ENCODE measurements at places on chromosomes 3 and 15. TPM values are rescaled to one million over a fixed set of nuclear protein-coding genes. Genes with fewer than 3 reads are reported as not detected.

DNA sequence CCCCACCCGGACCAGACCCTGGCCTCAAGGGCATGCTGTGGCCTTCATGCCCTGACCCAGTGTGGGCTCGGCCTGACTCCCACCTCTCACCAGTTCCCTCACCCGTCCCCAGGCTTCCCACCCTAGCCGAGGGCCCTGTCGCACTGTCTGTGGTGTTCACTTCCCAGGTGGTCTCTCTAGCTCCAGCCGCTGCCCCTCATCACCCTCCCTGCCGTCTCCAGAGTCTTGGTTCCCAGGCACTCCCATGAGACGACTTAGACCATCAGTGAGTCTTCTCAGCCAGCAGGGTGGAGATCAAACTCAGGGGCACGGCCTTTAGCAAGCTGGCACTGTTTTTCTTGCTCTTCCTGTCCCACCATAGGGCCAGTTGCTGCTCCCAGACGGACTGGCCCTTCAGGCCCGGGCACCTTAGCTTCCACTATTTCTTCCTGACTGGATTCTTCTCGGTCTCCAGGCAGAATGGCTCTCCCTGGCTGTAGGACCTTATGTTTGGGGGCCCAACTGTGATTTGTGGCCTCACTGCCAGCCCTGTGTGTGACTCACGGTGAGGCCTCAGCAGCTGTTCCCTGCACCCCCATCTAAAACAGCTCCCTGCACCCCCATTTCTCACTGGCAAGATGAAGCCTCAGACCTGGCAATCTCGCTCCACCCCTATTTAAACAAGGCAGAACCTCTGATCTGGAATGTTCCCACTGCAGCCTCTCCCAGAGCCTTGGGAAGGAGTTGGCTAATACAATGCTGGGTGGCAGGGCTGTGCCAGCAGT lies 9.4 kb upstream of the PCSK6 start:
- no peak for DNase-seq

- DNase-seq = no peak
Observed at GRCh38 chr15:55334997-55335396, 16.0 kb downstream of the PIGB start.

- DNase-seq = no peak
Observed at GRCh38 chr3:45985532-45986302, 9.9 kb downstream of the FYCO1 start.

DNA sequence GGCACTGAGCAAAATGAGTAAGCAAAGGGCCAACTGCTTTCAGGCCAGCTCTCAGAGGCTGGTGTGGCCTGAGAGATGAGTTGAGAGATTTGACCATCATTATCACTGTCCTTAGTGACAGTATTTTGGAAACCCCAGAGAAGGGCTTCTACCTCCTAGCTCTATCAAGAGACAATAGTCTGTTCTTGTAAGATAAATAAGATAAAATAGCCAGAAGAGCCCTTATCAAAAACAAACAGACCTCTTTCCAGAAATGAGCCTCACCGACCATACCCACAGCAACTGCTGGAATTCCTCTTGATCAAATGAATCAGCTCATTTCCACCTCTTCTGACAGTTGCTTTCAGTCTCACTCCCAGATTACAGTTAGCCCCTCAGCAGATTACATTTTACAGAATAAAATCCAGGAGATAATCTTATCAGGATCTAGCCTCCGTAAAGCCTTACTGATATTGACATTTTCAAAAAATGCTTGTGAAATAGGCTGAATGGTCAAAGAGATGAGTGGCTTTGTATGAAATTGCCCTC lies 4.5 kb downstream of the HDC start:
- DNase-seq = no peak

The PLD1 gene
- 17.0 TPM for polyA plus RNA-seq

DNA sequence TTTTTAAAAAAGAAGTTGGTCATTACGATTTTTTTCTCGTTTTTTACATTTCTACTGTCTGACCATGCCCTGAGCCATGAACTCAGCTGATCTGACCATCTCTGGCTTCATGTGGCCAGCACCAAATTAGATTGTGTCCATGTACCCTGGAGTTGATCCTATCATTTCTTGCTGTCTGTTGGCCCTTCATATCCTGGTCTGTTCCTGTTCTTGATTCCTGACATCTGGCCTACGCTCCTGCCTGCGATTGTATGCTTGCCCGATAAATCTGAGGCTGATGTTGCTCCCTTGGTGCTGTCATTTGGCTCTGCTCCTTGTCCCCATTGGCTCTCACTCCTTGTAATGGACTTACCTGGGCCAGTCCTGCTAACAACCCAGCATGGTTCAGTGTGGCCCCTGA lies 89.8 kb upstream of the IGSF10 start:
- no peak for DNase-seq

The NANOGP8 gene
- 0.09 TPM for polyA plus RNA-seq

GRCh38 chr15:51281368-51281967 lies 56.9 kb downstream of the CYP19A1 start:
- DNase-seq = peak; percentile 87

GRCh38 chr3:25502233-25502632 lies 74.2 kb downstream of the RARB start:
- no peak for DNase-seq

DNA sequence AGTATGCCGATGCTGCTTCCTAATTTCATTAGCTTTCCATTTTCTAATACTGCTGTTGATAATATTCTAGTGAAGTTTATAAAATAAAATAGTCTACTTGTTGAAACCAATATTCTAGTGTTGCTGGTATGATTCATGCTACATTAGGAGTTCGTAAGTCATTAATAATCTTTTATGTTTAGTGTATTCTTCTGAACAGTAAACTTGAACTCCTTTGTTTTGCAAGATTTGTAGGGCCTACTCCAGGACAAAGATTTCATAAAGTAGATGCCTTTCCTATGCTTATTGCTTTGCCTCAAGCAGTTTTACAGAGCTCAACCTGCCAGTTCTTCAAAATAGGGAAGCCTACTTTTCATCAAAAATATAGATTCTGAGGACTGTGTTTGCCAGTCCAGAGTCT lies 111.5 kb downstream of the RSRC1 start:
- DNase-seq = no peak

The SEMA3G gene
- polyA plus RNA-seq = 11.2 TPM

GRCh38 chr3:77325280-77325679 lies 285.4 kb downstream of the ROBO2 start:
- no peak for DNase-seq

- DNase-seq = no peak
Observed at GRCh38 chr3:72384602-72385001, 463.6 kb downstream of the SHQ1 start.

The P2RY14 gene
- polyA plus RNA-seq = 1.9 TPM

The OSBPL10 gene
- 2.2 TPM for polyA plus RNA-seq

DNA sequence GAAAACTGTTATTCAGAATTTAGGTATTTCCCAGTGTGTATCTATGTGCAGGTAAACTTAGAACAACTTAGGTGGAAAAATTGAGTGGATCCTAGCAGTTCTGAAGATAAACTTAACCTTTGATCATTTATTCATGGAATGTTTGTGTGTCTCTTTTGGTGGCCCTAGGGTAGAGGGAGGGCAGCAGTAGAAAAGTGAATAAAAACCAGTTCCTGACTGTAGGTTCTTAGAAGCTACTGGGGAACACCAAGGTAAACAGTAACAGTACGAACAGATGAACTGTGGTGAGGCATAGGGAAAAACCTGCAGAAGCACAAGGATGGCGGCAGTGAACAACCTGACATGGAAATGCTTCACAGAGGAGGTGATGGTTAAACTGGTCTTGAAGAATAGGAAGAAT lies 2.5 kb downstream of the SNRK start:
- DNase-seq = no peak

DNA sequence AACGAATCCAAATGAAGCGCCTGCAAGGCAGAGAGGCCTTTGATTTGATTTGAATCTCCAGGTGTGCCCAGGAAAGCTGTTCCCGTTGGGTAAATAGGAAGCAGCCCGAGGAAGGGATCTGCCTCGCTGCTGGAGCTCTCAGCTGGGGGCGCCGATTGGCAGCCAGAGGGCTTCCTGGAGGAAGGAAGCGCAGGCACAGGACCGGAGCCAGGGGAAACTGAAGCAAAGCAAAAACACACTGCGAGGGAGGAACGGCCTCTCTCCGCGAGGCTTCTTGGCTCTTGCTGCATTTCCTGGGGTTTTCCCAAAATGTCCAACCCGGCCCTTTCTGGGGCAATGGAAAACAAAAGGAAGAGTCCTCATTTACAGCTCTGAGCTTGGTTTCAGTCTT lies 80.3 kb downstream of the TMEM266 start:
- peak; percentile 84 for DNase-seq

- DNase-seq = no peak
Observed at GRCh38 chr3:171213178-171213577, 186.7 kb upstream of the SLC2A2 start.

The LRRC34 gene
- polyA plus RNA-seq = 2.9 TPM

The LRRK1 gene
- polyA plus RNA-seq = 2.9 TPM

The CCDC13 gene
- 0.84 TPM for polyA plus RNA-seq

- no peak for DNase-seq
Observed at GRCh38 chr3:155843569-155843968, 10.7 kb downstream of the SLC33A1 start.

DNA sequence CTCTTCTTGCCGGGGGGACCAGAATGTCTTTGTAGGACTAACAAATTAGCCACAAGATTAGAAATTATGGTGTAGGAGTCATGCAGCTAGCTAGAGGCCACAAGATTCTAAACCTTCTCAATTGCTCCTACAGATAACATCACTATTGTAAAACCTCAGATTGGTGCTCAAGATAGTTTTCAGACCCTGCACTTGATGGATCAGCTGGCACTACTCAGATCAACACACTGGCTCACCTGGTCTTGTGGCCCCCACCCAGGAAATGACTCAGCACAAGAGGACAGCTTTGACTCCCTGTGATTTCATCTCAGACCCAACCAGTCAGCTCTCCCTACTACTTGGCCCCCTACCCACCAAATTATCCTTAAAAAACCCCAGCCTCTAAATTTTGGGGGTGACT lies 124.1 kb upstream of the RASGRP1 start:
- DNase-seq = no peak

DNA sequence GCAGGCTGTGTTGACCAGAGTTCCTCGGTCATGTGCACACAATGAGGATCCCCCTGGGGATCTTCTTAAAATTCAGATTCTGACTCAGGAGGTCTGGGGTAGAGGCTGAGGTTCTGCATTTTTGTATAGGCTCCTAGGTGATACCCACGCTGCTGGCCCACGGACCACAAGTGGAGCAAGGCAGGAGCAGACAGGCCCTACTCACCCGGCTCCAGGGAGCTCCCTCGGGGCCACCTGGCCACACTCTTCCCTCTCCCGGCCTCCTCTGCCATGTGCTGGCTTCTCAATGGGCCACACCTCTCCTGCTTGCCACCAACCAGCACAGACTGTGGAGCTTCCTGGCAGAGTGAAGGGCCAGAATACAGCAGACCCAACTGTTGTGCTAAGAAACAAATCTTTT lies 23.9 kb downstream of the GP9 start:
- DNase-seq = peak; percentile 28

- no peak for DNase-seq
Observed at GRCh38 chr3:136093771-136094170, 102.4 kb downstream of the MSL2 start.

- no peak for DNase-seq
Observed at GRCh38 chr3:2578560-2578959, 479.9 kb downstream of the CNTN4 start.

DNA sequence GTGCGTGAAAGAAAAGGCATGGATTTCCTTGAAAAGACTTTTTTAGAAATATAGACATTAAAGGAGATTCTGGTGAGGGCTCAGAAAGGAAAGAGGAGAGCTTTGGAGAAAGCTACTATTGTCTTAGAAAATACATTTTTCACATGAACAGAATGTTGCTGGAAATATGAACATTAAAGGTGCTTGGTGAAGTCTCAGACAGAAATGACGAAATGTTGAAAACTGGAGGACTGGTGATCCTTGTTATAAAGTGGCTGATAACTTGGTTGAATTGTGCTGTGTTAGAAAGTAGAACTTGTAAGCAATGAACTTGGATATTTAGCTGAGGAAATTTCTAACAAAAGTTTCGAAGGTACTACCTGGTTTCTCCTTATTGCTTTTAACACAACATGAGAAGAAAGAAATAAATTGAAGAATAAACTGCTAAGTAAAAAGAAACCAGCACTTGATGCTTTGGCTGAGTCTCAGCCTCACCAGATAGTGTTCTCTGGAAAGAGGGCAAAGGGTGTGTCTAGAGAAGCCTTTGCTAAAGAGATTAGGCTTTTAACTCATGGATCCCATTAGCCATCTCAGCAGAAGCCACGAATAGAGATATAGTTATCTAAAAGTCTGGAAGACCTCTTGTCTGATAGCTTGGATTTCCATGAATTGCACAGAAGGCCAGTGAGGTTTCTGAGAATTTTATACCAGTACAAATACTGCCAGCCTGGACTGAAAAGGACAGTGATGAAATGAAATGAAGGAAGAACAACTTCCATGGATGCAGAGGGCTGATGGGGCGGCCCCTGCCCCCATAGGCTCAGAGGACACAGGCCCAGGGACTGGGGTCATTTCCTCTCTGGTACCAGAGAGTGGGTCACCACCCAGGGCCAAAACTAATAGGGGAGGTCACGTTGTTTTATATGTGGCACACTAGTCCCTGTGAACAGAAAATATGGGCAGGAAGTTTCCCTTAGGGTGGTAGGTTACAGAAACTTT lies 91.5 kb downstream of the RPL22L1 start:
- no peak for DNase-seq

The MEGF11 gene
- polyA plus RNA-seq = 0.11 TPM

GRCh38 chr15:62307551-62307950 lies 142.5 kb upstream of the C2CD4B start:
- DNase-seq = no peak

- no peak for DNase-seq
Observed at GRCh38 chr3:98536456-98537017, 4.8 kb downstream of the GPR15 start.

GRCh38 chr3:186251948-186252619 lies 110.0 kb downstream of the DGKG start:
- DNase-seq = peak; percentile 35

The H1-8 gene
- not detected for polyA plus RNA-seq

DNA sequence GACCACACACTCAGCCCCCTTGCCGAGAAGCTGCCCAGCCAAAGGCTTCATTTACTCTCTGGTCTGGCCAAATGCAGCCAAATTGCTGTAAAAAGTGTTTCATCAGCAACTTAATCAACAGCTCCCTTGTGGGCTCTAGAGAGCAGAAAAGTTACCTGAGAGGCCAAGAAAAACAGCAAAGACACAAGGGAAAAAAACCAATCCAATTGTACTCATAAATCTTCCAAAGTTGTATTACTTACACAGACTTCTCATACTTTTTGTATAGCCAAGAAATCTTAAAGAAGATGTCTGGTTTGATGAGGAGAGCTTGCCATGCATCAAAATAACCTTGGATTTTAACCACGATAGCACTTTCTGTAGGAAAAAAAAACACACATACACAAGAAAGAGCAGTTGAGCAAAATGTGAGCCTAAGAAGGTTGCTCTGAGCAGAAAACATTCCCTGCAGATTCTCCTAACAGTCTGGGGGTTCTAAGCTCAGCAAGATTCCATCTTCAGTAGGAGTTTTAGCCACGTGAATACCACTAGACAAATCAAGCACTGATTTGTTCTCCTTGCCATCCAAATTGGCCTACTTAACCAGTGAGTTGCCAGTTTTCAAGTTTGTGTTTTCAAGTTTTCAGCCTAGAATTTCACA lies 120.0 kb downstream of the CYP19A1 start:
- no peak for DNase-seq

- DNase-seq = no peak
Observed at GRCh38 chr15:63655683-63656372, 58.6 kb downstream of the FBXL22 start.

All from right cardiac atrium (tissue), 5 donors.